ENCODE measurements at places on chromosomes 12 and 14.

DNA sequence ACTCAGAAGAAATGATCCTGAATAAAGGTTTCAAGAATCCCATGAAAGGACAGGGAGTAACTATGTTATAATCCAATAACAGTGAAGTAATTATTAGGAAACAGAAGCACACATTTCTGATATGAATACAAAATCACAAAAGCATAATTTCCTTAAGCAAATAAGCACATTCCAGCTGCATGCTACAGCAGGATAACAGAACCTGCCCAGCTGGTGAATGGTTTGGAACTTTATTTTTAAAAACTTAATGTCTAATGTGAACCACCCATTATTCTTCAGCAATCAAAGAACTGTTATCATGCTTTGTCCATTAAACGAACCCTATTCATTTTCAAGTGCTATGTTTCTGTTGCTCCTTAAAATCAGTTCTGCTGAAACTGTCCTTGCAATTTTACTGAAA lies 13.4 kb downstream of the SPTLC2 start:
- DNase-seq: no peak

DNA sequence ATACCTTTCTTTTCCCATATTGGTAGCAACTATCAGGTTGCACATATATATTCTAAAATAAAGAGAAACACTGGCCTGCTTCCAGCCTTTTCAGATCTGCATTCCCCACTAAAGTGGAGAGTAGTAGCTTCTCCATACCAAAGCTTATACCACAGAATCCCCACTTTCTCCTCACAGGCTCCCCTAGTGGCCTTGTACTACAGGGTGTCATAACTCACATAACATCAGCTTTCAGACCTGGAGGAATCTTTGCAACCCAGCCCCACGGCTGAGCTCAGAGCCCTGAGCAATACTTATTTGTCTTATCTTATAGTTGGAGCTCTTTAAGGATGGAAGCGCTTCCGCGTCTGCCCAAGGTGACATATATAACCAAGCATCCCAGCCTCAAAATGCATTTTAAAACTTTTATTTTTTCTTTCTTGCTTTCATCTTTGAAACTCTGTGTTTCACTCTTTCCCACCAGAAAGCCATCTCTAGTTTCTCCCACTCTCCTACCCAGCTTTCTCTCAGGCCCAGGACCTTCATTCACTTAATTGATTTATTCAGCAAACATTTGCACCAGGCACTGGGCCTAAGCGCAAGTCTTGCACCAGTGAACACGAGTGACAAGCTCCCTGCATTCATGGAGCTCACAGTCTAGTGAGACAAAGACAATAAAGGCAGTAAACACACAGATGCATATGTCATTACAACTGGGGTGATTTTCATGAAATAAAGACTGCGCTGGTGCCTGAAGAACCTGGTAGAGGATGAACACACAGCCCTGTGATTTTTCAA lies 254.7 kb downstream of the IPO8 start:
- peak; percentile 75 for DNase-seq

GRCh38 chr12:1117970-1118563 lies 127.0 kb downstream of the ERC1 start:
- peak; percentile 77 for DNase-seq

DNA sequence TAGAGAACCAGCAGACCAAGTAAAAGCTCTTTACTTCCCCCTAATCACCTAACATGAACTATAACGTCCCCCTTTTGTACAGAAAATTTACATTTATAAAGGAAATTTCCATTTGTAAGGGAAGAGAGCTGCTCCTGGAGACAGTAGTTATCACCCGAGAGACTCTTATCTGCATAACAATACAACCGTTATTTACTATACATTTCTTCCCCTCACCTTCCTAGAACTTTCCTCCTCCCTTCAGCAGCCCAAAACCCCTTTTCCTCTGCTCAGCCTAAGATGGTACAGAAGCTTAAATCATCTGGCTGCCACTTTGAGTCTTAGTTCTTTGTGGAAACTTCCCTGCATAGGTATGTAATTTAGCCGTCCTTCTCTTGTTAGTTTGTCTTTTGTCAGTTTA lies 40.4 kb upstream of the ETV6 start:
- DNase-seq: no peak

GRCh38 chr12:62843716-62844115 lies 91.2 kb downstream of the PPM1H start:
- no peak for DNase-seq

GRCh38 chr14:55893705-55894104 lies 224.5 kb upstream of the PELI2 start:
- no peak for DNase-seq

DNA sequence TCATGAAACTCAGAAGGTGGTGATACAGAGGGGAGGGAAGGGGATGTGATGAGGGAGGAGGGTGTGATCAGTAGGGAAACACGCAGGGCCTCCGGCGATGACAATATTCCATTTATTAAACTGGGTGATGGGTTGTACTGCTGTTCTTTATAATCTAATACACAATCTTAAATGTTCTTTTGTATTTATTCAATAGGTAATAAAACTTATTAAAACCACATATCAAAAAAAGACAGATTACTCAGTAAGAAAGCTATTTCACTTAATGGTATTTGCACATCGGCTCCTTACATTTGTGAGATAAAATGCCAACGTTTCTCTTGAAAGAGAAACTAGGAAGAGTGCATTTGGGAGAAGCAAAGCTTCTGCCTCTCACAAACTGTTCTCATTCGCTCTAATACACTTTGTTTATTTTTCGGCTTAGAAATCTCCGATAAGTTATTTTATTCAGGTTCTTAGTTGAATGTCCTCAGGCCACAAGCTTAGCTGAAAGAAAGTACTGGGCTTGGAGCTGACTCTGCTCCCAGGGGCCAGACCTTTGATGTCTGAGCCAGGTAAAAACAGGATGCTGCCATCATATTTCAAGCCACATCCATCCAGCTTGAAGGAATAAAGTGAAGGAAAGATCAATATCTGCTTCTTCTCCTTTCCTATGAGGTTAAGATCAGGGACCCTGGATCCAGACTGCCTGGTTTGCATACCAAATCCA lies 17.5 kb downstream of the STON2 start:
- no peak for DNase-seq

- peak; percentile 65 for DNase-seq
These were observed 112.4 kb upstream of the MAX start for GRCh38 chr14:65214741-65215140.

GRCh38 chr14:81085596-81085995 lies 130.2 kb downstream of the TSHR start:
- no peak for DNase-seq

GRCh38 chr12:52582486-52582885 lies 8.8 kb upstream of the KRT74 start:
- no peak for DNase-seq

DNA sequence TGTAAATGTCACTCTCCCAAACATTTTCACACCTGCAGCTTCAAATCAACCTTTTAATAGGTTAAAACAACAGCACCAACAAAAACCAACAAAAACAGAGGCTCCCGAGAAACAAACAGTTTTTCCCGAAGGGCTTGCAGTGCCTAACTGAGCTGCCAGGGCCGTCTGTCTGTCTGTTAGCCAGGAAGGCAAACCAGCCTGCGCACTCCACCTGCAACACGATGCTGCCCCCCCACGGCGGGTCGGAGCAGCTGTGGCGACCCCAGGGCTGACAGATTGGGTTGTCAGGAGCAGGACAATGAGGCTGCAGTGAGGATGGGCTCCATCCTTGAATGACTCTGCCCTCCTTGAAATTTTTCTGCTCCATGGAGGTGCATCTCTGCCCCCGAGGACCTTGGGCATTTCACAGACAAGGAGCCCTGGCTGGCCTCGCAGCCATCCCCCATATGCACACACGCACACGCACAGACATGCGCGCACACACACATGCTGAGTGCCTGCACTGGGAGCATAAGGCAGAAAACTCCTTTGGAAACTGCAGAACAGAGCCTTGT lies 2.6 kb downstream of the RTL1 start:
- peak; percentile 87 for DNase-seq

DNA sequence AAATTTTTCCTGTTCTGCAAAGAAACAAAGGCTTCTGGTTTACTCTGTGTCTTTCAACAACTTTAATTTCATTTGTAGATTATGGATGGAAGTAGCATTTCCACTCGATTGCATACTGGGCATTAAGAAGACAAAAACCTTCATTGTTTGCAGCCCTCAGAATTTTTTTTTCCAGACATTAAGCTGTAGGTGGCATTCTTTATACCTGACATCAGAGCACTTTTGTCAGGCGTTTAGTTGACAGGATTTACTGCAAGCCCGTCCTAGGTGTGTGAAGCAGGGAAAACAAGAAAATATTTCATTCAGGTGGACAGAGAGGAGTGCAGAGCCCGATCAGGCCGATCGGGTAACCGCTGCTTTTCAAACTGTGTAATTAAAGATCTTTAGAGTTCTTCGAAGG lies 107.5 kb downstream of the TMEM260 start:
- peak; percentile 57 for DNase-seq

- no peak for DNase-seq
These were observed 213.4 kb upstream of the G2E3 start for GRCh38 chr14:30345511-30345910.

GRCh38 chr12:60201891-60202290 lies 606.1 kb downstream of the SLC16A7 start:
- DNase-seq: no peak

DNA sequence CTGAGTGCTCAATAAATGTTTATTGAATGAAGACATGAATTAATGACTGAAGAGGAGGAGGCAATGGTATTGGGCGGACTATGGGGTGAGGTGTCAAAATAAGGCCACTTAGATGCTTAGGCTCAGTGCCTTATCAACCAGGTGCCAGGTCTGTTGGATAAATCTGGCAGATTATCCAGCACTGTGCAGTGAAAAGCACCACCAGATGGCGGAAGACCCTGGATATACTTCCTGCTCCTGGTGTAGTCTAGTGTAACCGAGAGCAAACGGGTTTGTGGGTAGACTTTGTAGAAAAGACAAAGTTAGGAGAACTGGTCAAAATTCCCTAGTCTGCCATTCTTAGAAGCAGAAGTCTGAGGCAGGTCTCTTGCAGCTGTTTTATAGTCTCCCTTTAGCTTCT lies 306.3 kb downstream of the ATP23 start:
- DNase-seq: no peak

DNA sequence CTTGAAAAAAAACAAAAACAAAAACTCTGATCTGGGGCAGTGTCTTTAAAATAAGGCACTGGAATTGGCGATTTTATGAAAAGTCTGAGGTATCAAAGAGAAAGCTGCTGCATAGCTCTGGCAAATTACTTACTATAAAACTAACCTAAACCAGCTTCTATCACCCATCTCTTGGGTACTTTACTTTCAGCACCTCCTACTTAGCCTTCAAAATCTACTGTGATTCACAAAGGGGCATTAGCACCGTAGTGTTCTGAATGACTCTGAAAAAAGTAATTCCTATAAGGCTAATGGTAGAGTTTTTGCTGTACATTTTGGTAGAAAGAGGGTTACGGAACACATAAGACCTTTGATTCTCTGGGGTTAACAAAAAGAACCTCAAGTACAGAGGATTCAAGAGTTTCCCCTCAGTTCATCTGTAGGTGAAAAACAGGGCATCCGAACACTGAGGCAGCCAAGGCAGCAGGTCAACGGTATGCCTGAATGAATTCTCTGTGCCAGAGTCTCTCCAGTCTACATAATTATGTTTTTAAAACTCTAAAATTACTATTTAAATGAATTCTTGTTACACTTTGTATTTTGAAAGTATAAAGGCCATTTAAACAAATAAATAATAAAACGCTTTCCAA lies 101.5 kb downstream of the ELK3 start:
- DNase-seq: no peak

GRCh38 chr12:23446746-23447145 lies 502.7 kb downstream of the SOX5 start:
- DNase-seq: no peak

DNA sequence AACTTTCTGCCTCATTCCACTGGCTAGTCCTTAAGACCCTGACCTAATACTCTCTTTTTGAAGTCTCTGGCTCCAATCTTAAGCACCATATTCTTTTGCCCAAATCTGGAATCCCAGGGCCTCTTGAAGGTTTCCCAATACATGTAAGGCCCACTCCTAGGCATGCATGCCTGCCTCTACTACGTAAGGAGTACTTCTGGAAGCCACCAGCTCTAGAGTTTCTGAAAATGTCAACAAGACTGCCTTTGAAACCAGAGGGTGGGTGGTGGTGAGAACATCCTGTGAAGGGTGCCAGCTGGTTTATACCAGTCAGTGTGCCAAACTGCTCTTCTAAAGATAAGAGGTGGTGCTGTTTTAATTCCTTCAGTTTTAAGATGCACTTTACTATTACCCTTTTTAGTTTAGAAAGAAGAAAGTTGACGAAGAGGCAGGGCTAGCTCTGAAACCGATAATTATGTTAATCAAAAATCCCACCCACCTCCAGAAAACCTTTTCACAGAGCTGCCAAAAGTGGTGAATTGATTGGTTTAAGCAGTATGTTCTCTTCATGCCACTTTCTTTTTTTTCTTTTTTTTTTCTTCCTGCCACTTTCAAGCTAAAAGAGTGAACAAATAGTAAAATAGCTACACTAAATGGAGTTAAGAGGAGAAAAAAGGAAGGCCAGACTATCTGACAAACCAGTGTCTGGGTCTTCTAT lies 8.7 kb upstream of the WDR89 start:
- DNase-seq: no peak

DNA sequence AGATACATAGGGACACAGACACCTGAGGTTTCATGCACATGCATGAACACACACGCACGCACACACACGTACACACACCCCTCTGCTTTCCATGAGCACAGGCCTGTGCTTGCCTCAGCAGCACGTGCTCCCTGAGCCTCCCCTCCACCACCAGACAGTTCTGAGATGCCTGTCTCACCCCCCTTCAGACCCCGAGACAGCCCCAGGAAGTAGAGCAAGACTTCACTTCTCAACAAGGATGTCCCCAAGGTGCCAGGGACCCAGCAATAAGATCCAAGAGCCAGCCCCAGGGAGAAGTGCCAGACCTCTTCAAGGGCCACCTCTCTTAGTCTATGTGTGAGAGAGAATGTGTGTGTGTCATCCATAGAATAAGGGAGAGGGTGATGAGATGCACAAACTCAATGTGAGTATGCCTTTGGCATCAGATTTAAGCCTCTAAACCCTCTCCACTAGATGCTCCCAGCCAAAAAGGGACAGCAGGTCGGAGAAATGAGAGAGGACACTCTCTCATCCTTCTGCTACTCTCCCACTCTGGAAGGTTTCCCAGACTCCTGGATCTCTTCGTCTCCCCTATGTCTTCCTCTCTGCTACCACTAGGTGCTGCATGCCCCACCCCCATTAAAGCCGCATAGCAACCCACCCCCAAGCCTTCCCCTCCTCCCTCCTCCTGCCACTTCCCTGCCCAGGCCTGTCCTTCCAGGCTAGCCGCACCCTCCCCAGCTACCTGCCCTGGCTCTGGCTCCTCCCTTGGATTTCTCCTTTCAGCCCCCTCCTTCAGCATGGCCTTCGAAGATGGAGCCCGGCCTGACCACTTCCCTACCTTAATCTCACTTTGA lies 7.7 kb downstream of the RARG start:
- peak; percentile 95 for DNase-seq

- no peak for DNase-seq
These were observed 38.7 kb downstream of the STK38L start for GRCh38 chr12:27282754-27283153.

DNA sequence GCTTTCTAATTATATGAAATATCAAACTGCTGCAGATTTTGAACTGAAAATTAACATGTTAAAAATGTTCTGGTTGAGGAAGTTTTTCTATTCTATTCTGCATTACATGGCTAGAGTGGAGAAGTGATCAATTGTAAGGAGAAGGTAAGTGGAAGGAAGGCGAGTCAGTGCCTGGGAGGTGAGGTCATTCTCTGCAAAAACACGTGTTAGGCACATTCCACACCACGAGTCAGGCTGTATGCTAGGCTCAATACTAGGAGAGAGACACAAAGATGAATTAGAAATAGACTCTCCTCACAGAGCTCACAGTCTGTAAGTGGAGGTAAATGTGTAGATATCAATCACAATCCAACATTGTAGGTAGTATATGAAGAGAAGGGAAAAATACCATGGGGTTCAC lies 194.1 kb downstream of the NOVA1 start:
- DNase-seq: peak; percentile 59

GRCh38 chr14:20409226-20409625 lies 4.1 kb downstream of the TEP1 start:
- no peak for DNase-seq

Data from islet precursor cell (in vitro differentiated cells).